ENCODE measurements at places on chromosomes 11 and 22. TPM values are rescaled to one million over a fixed set of nuclear protein-coding genes. Genes with fewer than 3 reads are reported as not detected.

The PATE3 gene
- not detected for total RNA-seq

The C11orf91 gene
- not detected for total RNA-seq

The PDGFB gene
- total RNA-seq = 53.4 TPM

The PGM2L1 gene
- 51.3 TPM for total RNA-seq

The FAM227A gene
- 2.5 TPM for total RNA-seq

The OR5P2 gene
- total RNA-seq = 0.26 TPM

The SLC22A8 gene
- not detected for total RNA-seq

The CEP126 gene
- 9.4 TPM for total RNA-seq

The CCDC82 gene
- 34.1 TPM for total RNA-seq

The RAB36 gene
- total RNA-seq = 2.2 TPM

The PKDREJ gene
- not detected for total RNA-seq

The FOLH1 gene
- 2.8 TPM for total RNA-seq

The BTBD18 gene
- not detected for total RNA-seq

All from endothelial cell (in vitro differentiated cells).